ENCODE measurements at places on chromosomes 5 and 9. TPM values are rescaled to one million over a fixed set of nuclear protein-coding genes. Genes with fewer than 3 reads are reported as not detected.

DNA sequence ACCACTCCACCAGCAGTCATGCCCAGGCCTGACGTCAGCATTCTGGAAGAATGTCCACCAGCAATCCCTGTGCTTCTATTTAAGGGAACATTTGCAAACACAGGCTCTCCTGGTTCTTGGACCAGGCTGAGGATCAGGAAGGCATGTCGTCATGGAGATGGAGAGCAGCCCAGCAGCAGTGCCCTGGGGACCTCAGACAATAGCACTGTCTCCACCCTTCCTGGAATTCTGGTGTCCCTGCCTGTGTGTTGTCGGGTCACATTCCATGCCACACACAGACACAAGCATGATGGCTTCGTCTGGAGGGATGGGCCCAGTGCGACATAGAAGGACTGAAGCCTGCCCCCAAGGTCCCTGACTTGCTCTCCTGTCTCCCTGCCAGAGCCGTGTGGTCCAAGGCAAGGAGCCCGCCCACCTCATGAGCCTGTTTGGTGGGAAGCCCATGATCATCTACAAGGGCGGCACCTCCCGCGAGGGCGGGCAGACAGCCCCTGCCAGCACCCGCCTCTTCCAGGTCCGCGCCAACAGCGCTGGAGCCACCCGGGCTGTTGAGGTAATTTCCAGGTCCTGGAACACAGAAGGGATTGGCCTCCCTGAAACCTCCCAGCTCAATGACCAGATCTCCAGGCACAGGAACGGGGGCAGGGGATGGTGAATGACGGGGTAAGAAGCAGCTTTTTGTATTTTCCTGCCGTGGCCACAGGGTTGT lies 43.8 kb downstream of the STOM start:
- H3K36me3 ChIP-seq, result peaks cover 92% of the 10 kb centered on the region
- H3K4me3 ChIP-seq, result no peak overlapping the region
- H3K4me1 ChIP-seq, result peaks cover 46% of the 10 kb centered on the region
- DNase-seq, result no peak
- H3K27ac ChIP-seq, result peak overlapping the region; percentile 79

DNA sequence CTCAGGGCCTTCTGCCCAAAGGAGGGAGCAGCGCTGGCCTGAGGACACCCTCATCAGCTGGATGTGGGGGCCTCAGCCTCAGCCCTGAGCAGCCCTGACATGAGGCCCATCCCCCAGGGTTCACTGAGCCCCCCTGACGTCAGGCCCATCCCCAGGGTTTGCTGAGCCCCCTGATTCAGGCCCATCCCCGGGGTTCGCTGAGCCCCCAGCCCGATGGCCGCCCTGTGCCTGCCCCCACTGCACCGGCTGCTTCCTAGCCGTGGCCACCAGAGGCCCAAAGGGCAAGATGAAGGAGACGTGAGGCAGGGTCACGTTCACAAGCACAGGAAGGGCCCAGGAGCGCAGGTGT lies 19.5 kb upstream of the NSMF start:
- DNase-seq, result peak; percentile 46
- H3K4me1 ChIP-seq, result no peaks in the 10 kb centered on the region
- H3K4me3 ChIP-seq, result no peak overlapping the region
- H3K36me3 ChIP-seq, result no peaks in the 10 kb centered on the region
- H3K27me3 ChIP-seq, result no peaks in the 10 kb centered on the region

Gene ANP32B
- total RNA-seq, result 107 TPM

DNA sequence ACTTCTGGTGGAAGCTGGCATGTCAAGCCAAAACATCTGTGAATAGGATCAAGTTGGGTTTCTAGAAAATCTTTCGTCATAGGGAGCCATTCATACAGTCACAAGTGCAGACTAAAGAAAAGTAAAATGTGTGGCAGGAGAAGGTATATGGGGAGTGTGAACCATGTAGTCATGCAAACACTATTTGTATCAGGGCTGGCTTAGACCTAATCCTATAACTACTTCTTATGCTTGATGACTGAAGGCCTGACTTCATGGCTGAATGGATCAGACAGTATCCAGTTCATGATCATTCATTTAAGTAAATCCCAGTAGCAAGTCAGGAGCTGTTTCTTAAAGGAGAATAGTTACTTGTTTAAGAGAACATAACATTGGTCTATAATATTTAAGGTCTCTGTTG lies 63.8 kb upstream of the DAPK1 start:
- H3K27ac ChIP-seq, result no peak overlapping the region
- no peaks in the 10 kb centered on the region for H3K36me3 ChIP-seq
- H3K4me3 ChIP-seq, result no peak overlapping the region
- H3K4me1 ChIP-seq, result no peaks in the 10 kb centered on the region
- H3K27me3 ChIP-seq, result no peaks in the 10 kb centered on the region

Gene TLR4
- total RNA-seq, result 45.9 TPM

DNA sequence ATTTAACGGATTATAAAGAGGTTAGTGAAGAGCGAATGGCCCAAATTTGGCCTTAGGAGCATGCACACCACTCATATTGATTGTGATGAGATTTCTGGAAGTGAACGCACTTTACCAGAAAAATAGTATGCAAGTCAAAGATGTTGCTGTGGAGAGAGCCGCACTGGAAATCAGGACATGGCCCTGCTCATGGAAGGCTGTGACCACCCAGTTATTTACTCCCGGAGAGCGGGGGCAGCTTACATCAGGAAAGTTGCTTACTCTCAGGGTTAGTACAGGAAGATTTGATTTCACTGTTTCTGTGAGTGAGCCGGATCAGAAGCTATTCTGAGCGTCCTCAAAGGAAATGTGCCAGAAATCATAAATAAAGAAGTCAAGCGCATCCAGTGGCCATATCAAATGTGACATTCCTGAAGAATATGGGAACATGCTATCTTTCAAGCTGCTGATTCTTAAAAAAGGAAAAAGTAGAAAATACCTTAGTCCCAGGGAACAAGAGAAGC lies 42.9 kb upstream of the STRBP start:
- H3K4me3 ChIP-seq, result no peak overlapping the region
- H3K27ac ChIP-seq, result no peak overlapping the region
- peak; percentile 15 for DNase-seq
- no peaks in the 10 kb centered on the region for H3K36me3 ChIP-seq
- H3K27me3 ChIP-seq, result no peaks in the 10 kb centered on the region

Gene MYORG
- 6.9 TPM for total RNA-seq

- H3K4me3 ChIP-seq, result no peak overlapping the region
- peaks cover 8% of the 10 kb centered on the region for H3K36me3 ChIP-seq
- DNase-seq, result peak; percentile 57
- no peak overlapping the region for H3K27ac ChIP-seq
- no peaks in the 10 kb centered on the region for H3K27me3 ChIP-seq
- H3K4me1 ChIP-seq, result peaks cover 28% of the 10 kb centered on the region
These were observed 3.0 kb upstream of the SRA1 start for GRCh38 chr5:140560227-140560626.

- no peak overlapping the region for H3K4me3 ChIP-seq
- H3K27me3 ChIP-seq, result no peaks in the 10 kb centered on the region
- H3K27ac ChIP-seq, result no peak overlapping the region
- DNase-seq, result peak; percentile 52
- no peaks in the 10 kb centered on the region for H3K36me3 ChIP-seq
These were observed 12.1 kb upstream of the CAMSAP1 start for GRCh38 chr9:135919318-135919890.

DNA sequence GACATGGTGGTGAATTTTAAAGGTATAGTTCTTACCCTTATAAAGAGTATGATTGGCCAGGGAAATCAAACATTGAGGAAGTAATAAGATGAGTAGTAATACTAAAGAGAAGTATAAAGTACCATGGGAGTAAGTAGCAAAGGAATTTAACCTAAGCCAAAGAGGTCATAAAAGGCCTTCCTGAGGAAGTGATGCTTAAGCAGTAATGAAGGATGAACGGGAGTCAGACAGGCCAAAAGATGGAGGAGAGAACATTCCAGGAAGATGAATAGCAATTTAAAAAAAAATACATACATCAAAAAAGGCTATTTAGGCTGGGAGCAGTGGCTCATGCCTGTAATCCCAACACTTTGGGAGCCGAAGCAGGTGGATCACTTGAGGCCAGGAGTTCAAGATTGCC lies 29.0 kb downstream of the KLHL3 start:
- no peaks in the 10 kb centered on the region for H3K4me1 ChIP-seq
- no peaks in the 10 kb centered on the region for H3K36me3 ChIP-seq
- H3K27me3 ChIP-seq, result no peaks in the 10 kb centered on the region

Gene DNAI1
- total RNA-seq, result not detected

DNA sequence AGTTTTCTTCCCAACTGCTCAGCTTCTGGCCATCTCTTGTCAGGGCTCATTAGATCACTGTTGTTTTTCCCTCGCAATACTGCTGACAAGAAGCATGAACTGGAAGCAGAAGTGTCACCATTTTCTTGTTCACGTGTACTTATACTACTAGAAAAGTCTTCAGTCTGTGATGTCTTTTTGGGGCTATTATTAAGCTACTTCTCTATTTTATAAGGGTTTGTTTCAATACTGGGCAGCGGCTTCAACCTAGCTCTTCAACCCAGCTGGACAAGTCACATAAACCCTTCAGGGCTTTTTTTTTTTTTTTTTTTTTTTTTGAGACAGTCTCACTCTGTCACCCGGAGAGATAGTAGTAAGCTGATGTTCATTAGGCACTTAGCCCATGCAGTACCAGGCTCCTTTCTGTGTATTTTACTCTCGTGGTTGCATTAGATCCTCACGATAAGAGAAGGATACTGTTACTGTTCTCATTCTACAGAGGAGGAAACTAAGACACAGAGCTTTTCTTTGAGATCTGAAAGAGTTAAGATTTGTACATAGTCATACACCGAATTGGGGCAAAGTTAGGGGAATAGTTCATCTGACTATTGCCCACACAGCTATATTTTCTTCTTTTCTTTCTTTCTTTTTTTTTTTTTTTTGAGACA lies 20.5 kb downstream of the RAPGEF1 start:
- H3K36me3 ChIP-seq, result no peaks in the 10 kb centered on the region
- no peaks in the 10 kb centered on the region for H3K27me3 ChIP-seq
- H3K27ac ChIP-seq, result peak overlapping the region; percentile 26
- no peak for DNase-seq

Gene ADAMTSL1
- 7.3 TPM for total RNA-seq

Gene HSPB3
- 1.1 TPM for total RNA-seq

Gene PTGES
- 2.1 TPM for total RNA-seq

- no peaks in the 10 kb centered on the region for H3K4me1 ChIP-seq
- no peaks in the 10 kb centered on the region for H3K27me3 ChIP-seq
- no peak for DNase-seq
- no peak overlapping the region for H3K4me3 ChIP-seq
- no peak overlapping the region for H3K27ac ChIP-seq
- no peaks in the 10 kb centered on the region for H3K36me3 ChIP-seq
These were observed 278.8 kb downstream of the PSAT1 start for GRCh38 chr9:78575771-78576170.

Gene ZFP2
- 2.1 TPM for total RNA-seq

DNA sequence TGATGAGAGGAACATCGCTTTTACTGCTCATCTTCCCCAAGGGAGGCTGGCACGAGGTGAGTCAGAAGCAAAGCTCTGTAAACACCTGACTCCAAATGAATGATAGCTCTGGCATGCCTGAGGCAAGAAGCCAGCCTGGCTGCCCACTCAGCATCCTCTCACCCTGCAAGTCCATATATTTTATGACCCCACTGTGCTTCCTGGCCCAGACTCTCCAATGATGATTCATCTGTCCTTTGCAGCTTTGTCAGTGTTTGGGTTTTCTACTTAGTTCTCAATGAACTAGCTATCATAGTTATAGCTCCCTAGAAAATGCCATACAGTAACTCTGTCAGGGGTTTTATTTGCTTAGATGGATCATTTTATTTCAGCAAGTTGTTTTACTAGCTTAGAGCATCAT lies 52.1 kb upstream of the FSTL4 start:
- no peak overlapping the region for H3K27ac ChIP-seq
- no peaks in the 10 kb centered on the region for H3K36me3 ChIP-seq
- no peaks in the 10 kb centered on the region for H3K4me1 ChIP-seq
- no peak overlapping the region for H3K4me3 ChIP-seq
- no peaks in the 10 kb centered on the region for H3K27me3 ChIP-seq
- DNase-seq, result no peak

Gene TRIM36
- total RNA-seq, result 3.7 TPM

- no peaks in the 10 kb centered on the region for H3K36me3 ChIP-seq
- H3K27ac ChIP-seq, result no peak overlapping the region
- no peak overlapping the region for H3K4me3 ChIP-seq
- peaks cover 10% of the 10 kb centered on the region for H3K4me1 ChIP-seq
- no peak for DNase-seq
These were observed 80.3 kb downstream of the EPB41L4A start for GRCh38 chr5:112338681-112339337.

- no peak overlapping the region for H3K4me3 ChIP-seq
- no peaks in the 10 kb centered on the region for H3K27me3 ChIP-seq
- no peak overlapping the region for H3K27ac ChIP-seq
- no peak for DNase-seq
- no peaks in the 10 kb centered on the region for H3K4me1 ChIP-seq
These were observed 43.1 kb upstream of the TTC39B start for GRCh38 chr9:15349892-15350761.

Measured in upper lobe of right lung (tissue), 1 donor.